ENCODE measurements at places on chromosomes 12 and 14.

- DNase-seq: no peak
Measured at GRCh38 chr14:33709283-33709682, 241.6 kb downstream of the EGLN3 start.

DNA sequence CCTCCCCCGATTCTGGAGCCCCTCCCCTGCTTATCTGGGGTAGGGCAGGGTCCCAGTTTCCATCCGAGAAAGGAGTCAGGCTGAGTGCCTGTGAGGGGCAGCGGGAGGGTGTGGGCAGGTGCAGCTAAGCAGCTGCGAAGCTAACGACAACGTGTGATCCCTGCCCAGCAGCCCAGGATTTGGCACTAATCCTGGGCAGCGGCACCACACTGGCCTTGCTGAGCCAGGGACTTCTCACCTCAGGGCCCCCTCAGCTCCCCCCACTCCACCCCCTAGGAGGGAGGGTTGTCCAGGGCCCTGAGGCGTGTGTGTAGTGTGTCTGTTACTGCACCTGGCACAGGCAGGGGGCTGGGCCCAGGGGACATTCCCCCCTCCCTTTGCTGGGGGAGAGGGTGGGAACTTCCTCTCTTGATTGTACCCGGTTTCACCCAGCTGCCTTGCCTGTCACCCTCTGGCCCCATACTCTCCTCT lies 1.8 kb downstream of the SMIM41 start:
- DNase-seq: no peak

DNA sequence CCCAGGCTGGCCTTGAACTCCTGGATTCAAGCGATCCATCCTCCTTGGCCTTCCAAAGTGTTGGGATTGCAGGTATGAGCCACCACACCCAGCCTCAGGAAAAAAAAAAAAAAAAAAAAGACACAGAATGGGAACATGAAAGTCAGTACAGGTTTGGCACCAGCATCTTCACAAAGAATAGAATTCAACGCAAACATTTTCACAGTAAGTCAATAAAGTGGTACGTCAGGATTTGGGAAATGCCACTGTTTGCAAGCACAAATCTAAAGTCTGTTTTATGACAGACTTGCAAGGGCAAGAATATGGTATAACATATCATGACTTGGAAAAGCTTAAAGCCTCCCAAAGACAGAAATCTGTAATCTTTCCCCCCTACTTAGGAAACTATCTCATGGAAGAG lies 34.9 kb upstream of the WDR89 start:
- DNase-seq: no peak

DNA sequence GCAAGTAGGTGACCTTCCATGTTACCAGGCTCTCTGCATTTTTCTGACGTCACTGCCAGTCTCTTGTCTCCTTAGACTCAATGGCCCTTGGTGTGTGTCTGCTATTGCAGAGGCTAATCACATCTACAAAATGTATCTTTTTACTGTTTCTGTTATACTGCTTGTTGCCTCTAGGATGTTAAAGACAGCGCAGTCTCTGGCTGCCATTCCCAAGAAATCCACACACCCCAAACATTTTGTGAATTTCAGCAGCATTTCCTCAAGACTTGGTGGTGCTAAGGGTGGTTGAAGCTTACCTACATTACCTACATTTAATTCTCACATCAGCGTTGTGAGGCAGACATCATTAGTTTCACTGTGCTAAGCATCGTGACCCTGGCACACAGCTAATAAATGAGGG lies 87.2 kb downstream of the C12orf75 start:
- DNase-seq: no peak

DNA sequence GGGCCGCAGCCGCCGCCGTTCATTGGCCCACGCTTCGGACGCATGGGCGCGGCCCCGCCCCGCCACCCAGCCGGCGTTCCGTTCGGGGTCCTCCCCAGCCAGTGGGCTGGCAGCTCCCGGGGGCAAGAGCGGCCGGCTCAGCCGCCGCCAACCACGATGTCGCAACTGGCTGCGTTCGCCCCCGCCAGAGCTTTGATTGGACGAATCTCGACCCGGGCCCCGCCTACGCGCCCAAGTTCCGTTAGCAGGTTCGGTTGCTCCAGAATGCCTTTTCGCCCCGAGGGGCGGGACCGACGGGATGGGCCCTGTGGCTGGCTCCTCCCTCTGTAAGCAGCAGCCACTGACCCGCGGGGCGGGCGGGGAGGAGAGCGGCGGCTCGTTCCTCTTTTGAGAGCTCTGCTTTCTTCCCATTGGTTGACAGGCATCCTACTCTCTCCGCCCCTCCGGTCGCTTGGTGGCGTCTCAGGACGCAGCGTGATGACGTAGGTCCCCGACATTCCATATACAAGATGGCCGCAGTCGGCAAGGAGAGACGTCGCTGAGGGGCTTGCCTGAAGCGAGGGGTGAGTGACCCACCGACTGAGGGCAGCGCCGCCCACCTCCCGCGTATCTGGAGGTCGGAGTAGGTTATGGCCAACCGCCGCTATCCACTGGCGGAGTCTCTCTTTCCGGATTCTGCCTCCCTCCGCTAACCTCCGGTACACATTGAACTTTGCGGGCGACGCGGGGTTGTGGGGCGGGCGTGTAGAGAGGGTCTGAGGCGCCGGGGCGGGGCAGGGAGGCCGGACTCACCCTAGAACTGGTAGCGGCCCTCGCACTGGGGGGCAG lies at the start of gene CCNK:
Gene CCNK, plus strand, starts transcription at position 493 of the 828 bp plus-strand sequence. CDS start 11,269 bp downstream, outside the sequence.
- DNase-seq: peak; percentile 96

- DNase-seq: peak; percentile 27
Measured at GRCh38 chr12:388541-389141, 479 bp downstream of the KDM5A start.

DNA sequence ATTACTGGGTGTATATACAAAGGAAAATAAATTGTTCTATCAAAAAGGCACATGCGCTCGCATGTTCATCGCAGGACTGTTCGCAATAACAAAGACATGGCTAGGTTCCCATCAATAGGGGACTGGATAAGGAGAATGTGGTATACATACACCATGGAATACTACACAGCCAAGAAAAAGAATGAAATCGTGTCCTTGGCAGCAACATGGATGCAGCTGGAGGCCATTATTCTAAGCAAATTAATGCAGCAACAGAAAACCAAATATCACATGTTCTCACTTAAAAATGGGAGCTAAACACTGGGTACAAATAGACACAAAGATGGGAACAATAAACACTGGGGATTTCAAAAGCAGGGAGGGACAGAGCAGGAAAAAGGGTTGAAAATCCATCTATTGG lies 58.6 kb downstream of the PKP2 start:
- DNase-seq: no peak

DNA sequence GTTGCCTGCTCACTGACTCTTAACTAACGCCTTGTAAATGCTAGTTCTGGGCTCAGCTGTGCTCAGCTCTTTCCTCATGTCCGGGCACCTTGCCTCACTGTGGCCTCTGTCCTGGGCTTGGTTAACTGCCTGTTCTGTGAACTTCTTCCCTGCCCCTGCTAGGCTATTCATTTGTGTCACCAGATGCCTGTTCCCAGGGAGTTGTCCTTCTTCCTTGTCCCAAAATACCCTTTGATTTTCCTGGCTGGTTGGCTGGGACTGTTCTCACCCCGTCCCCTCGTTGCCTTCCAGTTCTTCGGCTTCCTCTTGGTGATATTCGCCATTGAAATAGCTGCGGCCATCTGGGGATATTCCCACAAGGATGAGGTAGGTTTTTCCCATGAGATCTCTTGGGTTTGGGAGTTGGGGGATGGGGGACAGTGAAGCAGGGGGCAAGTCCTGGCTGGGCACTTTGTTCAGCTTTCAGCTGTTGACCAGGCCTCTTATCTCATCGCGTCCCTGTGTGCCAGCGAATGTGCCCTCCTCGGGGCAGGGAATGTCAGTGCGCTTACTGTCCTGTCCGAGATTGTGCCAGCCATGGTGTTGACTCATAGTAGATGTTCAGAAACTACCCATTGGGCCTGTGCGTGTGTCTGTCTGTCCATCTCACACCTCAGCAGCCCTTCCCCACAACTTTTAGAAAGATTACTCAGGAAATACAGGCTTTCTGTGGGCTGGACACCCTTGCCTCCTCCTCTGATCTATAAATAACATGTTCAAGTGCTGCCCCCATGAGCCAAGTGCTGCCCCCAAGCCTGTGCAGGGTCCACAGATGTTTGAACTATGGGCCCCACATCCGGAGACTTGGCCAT lies 33.1 kb downstream of the CD9 start:
- no peak for DNase-seq

GRCh38 chr14:69042787-69043444 lies 63.8 kb upstream of the ACTN1 start:
- DNase-seq: no peak

DNA sequence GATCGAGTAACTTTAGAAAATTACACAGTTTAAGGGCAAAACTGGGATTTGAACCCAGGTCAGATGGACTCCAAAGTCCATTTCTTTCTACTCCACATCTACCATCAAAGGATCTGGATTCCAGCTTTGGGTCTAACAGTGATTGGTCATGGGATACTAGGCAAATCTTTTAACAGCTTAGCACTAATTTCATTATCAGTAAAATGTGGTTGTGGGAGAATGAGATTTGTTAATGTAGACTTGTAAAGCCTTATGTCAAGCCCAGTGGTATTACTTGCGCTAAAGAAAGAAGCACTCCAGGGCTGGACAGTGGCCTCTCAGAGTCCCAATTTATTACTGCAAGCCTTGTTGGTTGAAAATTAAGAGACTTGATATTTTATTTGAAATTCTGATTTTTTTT lies 65.2 kb upstream of the MANSC4 start:
- no peak for DNase-seq

DNA sequence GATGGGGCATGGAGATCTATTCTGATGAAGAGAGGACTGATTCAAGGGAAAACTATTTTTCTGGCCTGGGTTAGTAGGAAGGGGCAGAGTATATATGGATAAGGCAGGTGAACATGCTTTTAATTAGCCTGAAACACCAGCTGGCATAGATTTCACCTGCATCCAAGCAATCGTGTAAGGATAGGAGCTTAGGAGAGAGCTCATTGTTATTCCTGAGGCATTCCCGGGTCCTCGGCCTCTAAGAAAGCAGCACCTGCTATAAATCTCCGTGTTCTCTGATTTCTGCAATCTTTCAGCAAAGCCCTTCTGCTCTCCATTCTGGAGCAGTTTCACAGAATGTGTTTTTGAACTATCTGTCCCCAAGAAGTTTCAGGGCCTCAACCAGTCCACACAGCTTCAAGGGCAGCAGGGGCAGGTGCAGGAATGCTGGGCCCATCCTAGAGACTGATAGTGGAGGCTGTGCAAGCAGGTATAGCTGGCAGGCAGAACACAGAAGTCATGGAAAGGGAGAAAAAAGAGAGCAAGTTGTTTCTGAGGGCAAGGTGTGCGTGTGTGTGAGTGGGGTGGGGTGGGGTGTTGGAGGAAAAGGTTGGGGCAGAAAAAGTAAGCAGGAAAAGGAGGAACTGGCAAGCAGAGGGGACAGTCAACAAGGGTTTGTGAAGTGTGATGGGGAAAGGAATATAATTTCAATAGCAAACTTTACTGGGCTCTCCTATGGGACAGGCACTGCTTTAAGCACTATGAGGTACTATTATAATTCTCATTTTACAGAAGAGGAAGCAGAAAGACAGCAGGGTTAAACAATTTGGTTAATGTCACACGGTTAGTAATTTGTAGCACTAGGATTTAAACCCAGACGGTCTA lies 203.7 kb upstream of the SSTR1 start:
- DNase-seq: no peak

DNA sequence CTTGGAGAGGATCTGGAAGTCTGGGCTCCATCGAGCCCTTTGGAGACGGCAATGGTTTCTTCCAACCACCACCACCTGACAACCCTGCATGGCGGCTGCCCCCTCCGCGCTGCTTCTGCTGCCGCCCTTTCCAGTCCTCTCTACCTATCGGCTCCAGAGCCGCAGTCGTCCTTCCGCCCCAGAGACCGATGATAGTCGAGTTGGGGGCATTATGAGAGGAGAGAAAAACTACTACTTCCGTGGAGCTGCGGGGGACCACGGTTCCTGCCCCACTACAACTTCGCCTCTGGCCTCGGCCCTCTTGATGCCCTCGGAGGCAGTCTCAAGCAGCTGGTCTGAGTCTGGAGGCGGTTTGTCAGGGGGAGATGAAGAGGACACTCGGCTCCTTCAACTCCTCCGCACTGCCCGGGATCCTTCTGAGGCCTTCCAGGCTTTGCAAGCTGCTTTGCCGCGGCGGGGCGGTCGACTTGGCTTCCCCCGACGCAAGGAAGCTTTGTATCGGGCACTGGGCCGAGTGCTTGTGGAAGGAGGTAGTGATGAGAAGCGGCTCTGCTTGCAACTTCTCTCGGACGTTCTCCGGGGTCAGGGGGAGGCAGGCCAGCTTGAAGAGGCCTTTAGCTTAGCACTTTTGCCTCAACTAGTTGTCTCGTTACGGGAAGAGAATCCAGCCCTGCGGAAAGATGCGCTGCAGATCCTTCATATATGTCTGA lies 499 bp downstream of the TOGARAM1 start:
- no peak for DNase-seq

GRCh38 chr12:69570545-69571399 lies 14.5 kb upstream of the CCT2 start:
- peak; percentile 55 for DNase-seq

GRCh38 chr12:4894019-4894418 lies 15.7 kb upstream of the KCNA1 start:
- no peak for DNase-seq

DNA sequence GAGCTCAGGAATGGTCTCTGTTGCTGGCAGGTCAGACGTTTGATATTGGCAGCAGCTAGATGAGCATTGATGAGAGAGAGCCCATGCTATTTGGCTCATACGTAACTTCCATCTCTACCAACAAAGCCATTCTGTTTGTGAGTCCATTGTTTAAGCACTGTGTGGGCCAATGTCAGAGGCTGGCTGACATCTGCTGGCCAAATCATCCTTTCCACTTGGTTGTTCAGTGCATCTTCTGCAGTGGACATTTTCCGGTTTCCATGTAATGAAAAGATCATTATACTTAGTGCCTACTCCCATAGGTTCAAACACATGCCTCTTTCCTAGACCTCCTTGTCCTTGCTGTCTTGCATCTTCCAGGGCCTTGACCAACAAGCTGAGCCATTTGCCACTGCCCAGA lies 59.2 kb downstream of the IFT81 start:
- DNase-seq: no peak

GRCh38 chr14:100058777-100059437 lies 6.3 kb upstream of the EVL start:
- DNase-seq: no peak

- no peak for DNase-seq
Measured at GRCh38 chr14:51207621-51208020, 32.4 kb upstream of the TMX1 start.

DNA sequence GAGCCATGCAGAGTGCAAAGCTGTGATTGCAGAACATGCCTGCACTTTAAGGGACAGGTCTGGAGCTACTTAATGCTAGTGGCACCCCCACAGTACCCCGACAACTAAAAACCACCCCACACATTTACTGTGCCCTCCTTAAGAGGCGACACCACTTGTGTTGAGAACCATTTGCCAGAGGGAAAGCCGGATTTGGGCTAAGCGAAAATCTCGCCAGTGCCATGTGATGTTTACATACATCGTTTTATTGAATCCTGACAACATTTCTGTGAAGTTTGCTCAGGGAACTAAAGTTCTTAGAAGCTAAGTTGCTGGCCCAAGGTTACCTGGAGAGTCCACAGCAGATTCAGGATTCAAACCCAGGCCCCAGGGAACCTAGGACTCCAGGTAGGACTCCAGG lies 119.0 kb upstream of the FKBP4 start:
- DNase-seq: no peak

- DNase-seq: peak; percentile 78
Measured at GRCh38 chr12:59040656-59041055, 120.4 kb upstream of the LRIG3 start.

Measured in NT2/D1 (cell line).